CD4-positive, CD25-positive, alpha-beta regulatory T cell (primary cell): ENCODE measurements at places on chromosomes 6 and 20. TPM values are rescaled to one million over a fixed set of nuclear protein-coding genes. Genes with fewer than 3 reads are reported as not detected.
A peak's percentile ranks its signal among the peaks of the same experiment; 100 is the strongest.

GRCh38 chr20:2152317-2152716, 50.7 kb downstream of the STK35 start:
- DNase-seq = no peak

DNA sequence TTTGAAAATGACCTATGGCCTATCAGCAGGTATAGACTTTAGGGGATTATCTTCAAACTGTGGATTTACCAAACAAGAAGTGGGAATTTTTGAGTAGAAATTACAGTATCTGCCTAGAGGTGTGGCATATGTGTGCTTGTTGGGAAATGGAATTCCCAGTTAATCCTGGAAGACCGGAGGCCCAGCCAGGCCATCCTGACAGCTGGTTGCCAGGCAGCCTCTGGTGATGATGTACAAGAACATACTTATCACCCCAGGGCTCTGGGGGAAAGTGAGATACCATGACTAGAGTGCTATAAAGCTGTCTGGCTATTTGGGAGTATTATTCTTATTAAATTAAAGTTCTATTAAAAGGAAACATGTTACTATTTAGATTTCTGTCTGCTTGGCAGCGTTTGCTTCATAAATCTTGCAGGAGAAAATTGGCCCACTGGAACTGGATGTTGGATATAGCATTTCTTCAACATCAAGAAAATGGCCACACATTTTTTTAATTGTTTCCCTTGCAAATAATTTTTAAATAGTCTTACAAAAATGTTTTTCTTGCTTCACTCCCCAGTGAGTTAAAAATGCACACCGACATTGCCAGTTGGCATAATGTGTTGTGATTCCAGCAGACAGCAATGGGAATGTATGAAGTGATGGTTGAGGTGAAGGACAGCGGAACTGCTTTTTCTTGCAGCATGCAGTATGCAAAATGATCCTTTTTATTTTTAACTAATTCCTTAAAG, 187.8 kb downstream of the MYLK4 start:
- no peak for DNase-seq

GRCh38 chr20:25053255-25054031, 4.5 kb downstream of the ACSS1 start:
- no peak for DNase-seq

DNA sequence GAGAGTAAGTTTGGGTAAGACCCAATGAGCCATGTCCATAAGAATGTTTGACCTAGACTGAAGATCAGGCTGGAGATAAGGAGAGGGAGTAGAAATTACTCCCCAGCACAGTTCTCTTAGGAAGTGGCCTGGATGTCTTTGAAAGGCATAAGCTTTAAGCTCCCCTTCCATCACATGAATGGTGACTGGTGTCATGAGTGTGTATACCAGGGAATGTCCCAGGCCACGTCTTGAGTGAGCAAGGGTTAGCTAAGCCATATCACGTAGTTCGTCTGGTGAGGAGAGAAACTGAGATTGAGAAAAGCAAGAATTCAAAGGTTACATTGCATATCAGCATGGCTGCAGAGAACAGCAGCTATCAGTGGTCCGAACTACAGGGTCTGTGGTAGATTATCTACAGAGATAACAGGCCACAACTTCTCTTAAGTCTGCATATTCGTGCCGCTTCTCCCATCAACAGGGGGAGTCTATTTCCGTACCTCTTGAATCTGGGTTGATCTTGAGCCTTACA, 60.1 kb upstream of the BMP2 start:
- DNase-seq = no peak

DNA sequence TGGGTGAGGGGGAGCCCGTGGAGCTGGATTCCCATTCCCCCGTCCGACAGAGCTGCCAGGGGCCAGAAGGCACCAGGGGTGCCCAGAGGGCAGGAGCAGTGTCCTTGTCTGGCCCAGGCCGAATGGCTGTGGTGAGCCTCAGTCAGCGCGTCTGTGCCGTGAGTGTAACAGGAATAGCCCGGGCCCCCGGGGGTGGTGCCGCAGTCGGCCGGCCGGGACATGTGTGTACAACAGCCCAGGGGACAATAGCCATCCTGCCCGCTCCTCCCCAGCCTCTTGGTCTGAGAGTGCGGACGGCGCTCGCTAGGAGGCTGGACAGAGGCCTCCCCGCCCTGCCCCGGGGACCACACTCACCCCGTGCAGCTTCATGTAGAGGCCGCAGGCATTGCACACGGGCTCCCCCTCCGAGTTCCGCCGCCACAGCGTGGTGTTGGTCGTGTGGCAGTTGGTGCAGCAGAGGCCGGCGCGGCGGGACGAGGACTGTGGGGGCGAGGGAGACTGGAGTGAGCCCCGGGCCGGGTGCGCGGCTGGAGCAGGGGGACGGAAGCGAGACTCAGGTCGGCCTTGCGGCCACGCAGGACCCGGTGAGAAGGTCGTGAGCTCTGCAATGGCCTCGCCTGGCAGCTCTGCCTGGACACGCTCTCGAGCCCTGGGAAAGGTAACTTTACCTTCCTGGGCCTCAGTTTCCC, 9.6 kb downstream of the GATA5 start:
- DNase-seq = no peak

- peak; percentile 20 for DNase-seq
Observed at GRCh38 chr6:43951063-43951755, 176.0 kb downstream of the MRPL14 start.

DNA sequence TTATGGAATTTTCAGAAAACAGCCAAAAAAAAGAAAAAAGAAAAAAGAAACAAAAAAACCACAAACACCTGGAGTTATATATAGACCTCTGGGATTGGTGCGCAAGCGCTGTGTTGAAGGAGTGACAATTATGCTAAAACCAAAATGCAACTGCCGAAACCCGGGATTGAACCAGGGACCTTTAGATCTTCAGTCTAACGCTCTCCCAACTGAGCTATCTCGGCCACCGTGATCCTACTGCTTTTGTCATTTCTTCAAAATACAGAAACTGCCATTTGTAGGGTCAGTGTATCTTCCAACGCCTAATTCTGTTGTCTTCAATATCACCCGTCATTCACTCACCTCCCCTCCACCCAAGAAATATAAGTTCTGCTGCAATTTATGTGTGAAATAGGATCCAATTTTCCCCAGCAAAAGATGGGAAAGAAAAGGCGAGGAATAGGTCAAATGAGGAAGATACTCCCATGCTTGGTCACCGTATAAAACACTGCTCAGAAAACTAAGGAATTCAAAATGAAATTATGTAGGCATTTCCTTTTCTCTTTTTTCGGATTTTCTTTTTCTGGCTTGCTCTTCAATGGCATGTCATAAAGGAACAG, 116.0 kb downstream of the TRIM27 start:
- DNase-seq = no peak

DNA sequence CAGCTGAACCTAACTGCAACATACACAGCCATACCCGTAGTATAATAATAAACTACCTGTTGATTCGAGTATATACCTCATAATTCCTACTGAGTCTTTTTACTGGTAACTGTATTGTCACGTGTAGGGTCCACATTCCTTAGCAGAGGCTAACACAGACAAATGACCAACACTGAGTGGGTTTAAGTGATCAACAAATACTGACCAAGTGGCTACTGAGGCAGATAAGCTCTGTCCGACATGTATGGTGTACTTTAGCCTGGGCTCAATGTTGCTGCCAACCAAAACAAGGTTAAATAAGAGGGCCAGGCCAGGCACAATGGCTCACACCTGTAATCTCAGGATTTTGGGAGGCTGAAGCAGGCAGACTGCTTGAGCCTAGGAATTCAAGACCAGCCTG, 12.7 kb downstream of the ELOVL5 start:
- DNase-seq = no peak

The IL20RA gene
- total RNA-seq = not detected

The SAPCD1 gene
- total RNA-seq = 2.3 TPM

The MEI4 gene
- not detected for total RNA-seq
